ENCODE measurements at places on chromosomes 16 and 17.

DNA sequence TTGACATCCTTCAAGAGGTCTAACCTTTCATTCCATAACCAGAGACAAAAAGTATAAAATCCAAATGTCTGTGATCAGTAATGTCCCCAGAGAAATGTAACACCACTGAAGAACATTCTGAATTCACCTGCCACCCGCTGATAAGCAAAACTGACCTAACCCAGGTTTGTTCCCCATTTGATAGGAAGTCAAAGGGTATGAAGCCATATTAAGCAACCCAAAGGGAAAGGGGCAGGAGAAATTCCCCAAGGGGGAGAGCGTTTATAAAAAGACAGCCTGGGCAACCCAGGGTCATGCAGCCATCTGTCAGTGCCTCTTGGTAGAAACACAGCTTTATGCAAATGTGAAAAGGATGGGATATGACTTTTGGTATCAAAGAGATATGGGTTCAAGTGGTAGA is 30.7 kb upstream of the PIK3R6 start:
- no peak for DNase-seq

- no peak for DNase-seq
Measured at GRCh38 chr16:59840169-59840568, 1106.1 kb upstream of the GOT2 start.

DNA sequence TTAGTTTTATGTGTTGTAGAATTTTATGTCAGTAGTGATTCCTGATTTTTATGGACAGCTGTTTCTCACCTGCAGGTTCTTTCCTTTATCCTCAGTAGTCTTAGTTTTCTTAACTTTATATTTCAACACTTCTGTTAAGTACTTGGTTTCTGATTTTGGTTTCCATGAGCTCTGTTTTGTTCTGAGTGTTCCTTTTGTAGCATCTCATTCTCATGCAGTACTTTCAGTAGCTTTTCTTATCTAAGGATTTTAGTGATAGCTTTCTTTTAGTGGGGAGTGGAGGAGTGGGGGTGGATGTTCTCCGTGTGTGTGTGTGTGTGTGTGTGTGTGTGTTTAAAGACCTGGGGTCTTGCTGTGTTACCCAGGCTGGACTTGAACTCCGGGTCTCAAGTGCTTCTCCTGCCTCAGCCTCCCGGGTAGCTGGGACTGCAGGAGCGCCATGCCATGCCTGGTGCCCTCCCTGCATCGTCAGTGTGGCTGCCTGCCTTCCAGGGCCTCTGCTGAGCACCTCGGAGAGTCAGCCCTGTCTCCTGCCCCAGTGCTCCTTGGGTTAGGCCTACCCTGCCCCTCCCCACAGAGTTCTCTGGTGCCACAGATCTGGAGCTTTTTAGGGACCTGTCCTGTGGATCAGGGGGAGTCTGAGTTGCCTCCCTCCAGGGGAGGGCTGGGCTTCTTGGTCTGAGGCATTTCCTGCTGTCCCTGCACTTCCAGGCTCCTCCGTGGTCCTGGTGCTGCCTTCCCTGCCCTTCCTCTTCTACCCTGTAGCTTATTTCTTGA is 4.3 kb upstream of the ZNF750 start:
- peak; percentile 64 for DNase-seq

GRCh38 chr17:29526322-29526721 is 40.5 kb downstream of the ABHD15 start:
- no peak for DNase-seq

DNA sequence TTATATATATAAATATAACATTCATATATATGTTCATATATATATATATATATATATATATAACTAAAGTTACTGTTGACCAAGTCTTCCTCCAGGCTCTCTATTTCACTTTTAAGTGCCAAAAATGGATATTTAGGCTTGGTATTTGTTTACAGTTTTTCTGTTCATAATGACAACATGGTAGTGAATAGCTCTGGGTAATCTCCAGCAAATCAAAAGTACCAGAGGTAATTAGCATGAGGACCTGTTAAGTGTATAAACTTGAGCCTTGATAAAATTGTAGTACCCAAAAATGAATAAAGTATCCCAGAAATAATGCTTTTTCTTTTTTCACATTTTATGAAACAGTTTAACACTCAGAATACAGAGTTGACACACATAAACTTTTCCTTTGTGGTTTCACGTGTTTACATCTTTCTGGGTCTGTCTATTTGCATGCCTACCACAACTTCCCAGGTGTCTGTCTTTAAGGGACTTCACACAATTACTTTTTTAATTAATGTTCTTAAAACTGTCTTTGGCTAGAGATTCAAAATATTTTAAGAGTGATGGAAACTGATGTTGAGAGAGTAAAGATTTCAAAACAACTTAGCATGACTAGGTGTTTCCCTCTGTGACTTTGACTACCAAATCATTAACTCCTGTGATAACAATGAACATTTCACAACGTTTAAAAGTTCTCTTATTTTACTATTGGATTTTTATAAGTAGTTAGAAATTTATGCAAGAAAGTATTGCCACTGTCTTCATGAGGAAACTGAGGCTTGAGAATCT is 47.9 kb downstream of the RABEP1 start:
- DNase-seq, result no peak

DNA sequence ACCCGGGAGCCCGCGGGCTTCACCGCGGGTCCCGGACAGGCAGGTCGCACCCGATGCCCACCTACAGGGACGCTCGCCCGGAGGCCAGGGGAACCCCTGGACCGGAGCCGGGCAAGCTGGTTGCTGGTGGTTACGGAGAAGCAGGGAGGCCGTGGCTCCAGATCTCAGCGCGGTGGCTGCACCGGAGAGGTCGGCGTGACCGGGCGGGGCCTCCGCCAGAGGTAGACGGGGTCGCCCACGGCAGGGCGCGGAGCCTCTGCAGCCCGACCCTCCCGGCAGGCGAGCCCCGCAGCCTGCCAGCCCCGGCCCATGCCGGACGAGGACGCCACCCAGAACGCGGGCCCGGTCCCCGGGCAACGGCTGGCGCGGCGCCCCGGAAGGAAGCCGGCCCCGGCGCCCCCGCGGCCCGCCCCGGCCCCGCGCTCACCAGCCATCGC is 341 bp downstream of the PCYT2 start:
- DNase-seq, result no peak

DNA sequence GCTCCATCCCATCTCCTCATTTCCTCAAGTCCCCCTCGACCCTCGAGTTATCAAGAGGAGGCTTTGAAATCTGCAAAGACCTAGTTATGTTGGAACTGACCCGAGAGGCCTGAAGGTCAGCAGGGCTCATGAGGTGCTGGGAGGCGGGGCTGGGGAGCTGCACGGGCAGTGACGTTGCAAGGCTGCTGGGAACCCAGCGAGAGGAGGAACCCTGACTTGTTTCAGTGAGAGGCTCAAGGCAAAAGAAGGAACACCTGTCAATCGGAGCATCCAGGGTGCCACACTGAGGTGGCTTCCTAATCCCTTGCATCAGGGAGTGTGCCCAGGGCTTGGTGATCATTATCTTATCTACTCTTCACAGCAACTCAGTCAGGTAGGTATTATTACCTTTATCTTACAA is 86.9 kb downstream of the CDH11 start:
- peak; percentile 79 for DNase-seq

DNA sequence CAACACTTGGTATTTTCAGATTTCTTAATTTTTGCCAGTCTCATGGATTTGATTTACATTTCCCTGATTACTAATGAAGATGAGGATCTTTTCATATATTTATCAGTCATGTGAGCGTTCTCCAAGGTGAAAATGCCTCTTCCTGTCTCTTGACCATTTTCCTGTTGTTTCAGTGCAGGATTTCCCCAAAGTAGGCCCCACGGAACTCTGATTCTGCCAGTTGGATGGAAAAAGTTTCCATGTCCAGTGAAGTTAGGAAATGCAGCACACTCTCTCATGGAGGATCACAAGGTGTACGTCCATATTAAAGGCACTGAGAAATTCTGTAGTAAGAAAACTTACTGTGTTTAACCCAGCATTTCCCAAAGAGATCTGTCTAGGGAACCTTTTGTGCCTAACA is 16.5 kb upstream of the LIMD2 start:
- no peak for DNase-seq

GRCh38 chr17:2192367-2193057 is 111.1 kb downstream of the SMG6 start:
- no peak for DNase-seq

- DNase-seq, result no peak
Measured at GRCh38 chr16:2531371-2531695, at the start of gene CEMP1. Gene CEMP1, minus strand, starts transcription at chr16:2531408. Its CDS starts 335 bp downstream, at chr16:2531073.

DNA sequence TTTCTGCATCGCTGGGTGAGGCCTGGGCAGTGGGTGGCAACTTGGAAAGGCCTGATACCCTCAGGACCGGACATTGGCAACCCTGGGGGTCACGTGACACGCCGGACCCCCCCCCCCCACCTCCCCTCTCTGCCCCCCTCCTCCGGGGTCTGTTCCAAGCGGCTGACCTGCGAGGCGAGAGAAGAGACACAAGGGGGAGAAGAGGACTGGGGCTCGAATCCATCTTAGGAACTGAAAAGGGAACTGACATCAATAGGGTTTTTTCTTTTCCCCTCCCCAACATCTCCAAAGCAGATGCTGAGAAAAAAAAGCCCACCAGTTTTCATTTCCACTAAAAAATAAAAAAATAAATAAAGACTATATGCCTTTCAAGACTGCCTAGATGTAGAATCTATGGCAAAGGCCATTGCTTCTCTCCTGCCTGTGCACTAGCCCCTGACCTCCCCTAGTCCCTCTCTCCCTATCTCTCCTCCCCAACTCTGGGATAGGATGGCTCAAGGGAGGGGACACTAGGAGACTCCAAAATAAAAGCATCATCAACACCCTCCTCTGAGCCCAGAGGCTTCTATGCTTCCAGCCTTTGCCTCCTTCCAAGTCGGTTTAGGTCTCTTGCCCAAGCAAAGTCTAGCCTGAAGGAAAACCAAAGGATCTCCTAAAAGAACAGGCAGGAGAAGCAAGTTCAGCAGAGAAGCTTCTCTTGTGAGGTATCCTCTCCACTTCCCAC is 7.7 kb upstream of the HOXB2 start:
- no peak for DNase-seq

GRCh38 chr17:70080541-70081347 is 5.7 kb downstream of the KCNJ16 start:
- DNase-seq, result no peak

- peak; percentile 8 for DNase-seq
Measured at GRCh38 chr17:57484081-57484666, 227.9 kb downstream of the MSI2 start.

GRCh38 chr17:4341616-4341977 is 24.9 kb downstream of the UBE2G1 start:
- no peak for DNase-seq

- DNase-seq, result no peak
Measured at GRCh38 chr17:81821147-81821546, 11.9 kb downstream of the MCRIP1 start.

DNA sequence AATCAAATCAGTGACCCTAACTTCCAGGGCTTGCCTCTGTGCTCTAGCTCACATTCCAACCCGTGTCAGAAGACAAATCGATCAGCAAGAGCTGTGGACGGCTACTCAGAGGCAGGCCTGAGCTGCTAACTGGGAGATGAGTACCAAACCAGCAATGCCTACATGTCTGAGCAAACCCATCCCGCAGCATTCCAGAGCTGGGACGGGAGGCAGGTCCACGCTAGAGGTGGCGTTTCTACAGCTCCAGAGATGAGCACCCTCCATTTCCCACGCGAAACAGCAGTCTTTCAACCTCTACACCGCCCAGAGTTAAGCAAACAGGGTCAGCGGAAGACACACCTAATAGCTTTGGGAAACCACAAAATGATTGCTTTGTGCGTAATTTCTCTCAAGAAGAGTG is 6.5 kb downstream of the NXN start:
- DNase-seq, result no peak

DNA sequence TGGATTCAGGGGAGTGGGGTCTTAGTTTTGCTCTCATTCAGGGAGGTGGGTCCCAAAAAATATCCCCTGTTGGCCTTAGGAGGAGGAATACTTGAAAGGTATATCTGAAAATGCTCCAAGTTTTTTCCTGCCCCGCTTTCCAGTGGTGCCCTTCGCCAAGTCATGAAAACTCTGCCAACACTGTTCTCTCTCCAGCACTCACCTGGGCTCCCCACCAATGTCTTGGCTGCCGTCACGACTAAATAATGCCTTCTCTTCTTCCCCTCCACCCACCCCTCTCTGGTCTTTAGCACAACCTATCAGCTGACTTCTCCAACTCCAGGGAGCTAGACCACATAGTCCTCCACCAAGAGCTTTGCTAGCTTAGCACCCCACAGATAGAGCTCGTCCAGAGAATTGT is 30.6 kb downstream of the ZFHX3 start:
- DNase-seq, result no peak

- no peak for DNase-seq
Measured at GRCh38 chr16:80997964-80998620, 8.6 kb downstream of the CMC2 start.

- no peak for DNase-seq
Measured at GRCh38 chr16:12917653-12918052, 16.3 kb downstream of the SHISA9 start.

GRCh38 chr17:2691069-2691871 is 20.3 kb downstream of the CLUH start:
- DNase-seq, result no peak

DNA sequence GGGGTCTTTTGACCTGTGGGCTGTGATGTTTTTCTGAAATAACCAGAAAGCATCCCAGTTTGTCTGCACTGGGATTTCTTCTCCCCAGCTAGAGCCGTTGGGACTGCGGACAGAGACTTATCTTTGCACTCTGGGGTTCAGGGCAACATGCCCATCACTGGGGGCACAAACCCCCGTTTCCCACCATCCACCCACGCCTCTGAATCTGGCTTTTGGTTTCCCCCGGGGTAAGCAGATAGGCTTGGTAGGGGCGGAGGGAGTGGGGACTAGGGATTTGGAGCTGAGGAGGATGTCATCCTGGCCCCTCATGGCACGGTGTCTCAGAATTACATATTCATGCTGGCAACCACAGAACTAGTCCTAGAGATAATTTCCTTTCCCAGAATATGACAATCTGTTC is 68.6 kb downstream of the CCDC182 start:
- no peak for DNase-seq

DNA sequence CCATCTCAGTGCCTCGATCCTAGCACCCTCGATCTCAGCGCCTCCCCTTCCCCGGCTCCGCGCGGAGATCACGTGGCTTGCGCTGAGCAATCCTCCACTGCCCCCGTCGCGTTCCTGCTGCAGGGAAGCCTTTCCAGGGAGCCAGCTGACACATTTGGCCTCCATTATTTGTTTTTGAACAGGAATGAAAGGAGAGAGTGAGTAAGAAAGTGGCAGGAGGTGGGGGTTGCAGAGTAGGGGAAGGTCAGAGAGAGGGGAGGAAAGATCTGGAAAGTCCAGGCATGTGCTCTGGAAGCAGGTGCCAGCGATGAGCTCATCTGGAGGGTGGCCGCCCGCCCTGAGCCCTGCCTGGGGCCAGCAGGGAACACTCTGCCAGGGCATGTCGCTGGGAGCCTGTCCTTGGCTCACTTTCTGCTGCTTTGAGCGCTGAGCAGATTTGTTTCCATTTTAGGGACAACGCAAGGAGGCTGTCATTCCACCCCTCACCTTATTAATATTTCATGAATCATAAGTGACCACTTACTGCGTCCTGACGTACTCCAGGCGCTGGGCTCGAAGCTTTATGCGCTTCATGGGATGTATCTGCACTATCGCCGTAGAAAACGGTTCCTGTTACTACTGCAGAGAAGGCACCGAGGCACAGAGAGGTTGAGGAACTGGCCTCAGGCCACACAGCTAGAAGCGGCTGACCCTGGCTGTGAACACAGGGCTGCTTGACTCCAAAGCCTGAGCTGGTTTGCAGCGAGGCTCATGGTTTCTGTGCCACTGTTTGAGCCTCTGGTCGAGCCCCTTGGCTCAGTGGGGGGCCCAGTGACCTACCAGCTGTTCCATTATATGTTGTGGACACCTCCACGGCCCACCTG is 283.1 kb downstream of the SEC14L1 start:
- DNase-seq, result peak; percentile 97

GRCh38 chr16:74297145-74297665 is 591 bp downstream of the PSMD7 start:
- no peak for DNase-seq

- DNase-seq, result no peak
Measured at GRCh38 chr16:70252355-70252988, 732 bp upstream of the EXOSC6 start.

Data from posterior vena cava (tissue), 2 donors.